ENCODE measurements at places on chromosomes 3 and 15.

DNA sequence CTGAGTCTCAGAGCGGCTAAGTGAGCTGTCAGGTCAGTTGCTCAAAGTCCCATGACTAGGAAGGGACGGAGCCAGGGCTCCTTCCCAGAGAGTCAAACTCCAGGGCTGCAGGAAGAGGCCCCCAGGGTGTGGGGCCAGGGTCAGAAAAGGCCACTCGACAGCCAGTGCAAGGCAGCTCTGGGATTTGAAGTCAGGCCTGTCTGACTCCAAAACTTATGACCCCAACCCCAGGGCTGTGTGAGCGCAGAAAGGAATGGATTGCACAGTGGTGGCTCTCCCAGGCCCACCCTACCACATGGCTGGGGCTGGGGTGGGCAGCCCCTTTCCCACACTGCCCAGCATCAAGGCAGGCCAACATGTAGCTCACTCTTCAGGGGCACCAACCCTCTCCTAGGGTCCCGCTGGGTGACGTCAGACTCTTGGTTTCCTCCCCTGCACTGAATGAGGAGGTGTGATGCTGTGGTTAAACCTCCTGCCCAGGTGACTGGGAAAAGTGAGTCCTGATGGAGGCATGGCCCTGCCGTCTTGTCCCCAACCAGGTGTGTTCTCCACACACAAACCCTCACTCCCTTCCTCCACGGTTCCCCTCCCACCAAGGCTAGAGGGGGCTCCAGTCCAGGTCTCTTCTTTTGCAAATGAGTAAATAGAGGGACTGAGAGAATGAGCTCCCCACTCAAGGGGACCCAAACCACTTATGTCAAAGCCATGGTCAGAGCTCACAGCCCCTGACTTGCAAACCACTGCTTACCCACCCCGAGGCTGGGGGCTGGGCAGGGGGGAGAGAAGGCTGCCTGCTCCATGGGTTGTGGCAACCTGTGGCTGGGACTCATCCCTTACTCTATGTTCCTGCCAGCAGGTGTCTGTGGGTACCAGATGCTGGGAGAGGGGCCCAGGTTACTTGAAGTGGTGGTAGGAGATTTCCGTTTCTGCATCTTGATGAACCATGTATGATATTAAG is 23.8 kb upstream of the CORO2B start:
- DNase-seq: no peak

DNA sequence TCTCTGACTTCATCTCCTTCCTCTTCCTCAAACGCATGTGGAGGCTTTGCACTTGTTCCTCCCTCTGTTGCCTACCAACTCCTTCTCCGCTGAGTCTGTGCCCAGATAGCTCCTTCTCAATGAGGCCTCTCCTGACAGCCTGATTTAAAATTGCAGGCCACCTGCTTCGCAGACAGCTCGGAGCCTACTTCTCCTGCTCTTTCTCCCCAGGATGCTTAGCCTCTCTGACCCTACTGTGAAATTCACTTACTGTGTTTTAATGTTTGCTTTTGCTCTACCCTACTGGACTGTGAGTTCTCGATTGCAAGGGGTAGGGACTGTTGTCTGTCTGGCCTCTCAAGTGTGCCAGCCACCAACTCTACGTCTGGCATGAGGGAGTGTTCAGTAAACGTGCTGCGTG is 83.4 kb downstream of the EEFSEC start:
- no peak for DNase-seq

- no peak for DNase-seq
Observed at GRCh38 chr3:99502871-99503270, 135.5 kb upstream of the COL8A1 start.

- DNase-seq: no peak
Observed at GRCh38 chr3:72311425-72311824, 526.5 kb upstream of the PROK2 start.

GRCh38 chr3:111252779-111253178 is 181.2 kb downstream of the NECTIN3 start:
- peak; percentile 41 for DNase-seq

- DNase-seq: peak; percentile 80
Observed at GRCh38 chr15:25875566-25875965, 12.4 kb upstream of the ATP10A start.
